ENCODE measurements at places on chromosomes 7 and 10.

DNA sequence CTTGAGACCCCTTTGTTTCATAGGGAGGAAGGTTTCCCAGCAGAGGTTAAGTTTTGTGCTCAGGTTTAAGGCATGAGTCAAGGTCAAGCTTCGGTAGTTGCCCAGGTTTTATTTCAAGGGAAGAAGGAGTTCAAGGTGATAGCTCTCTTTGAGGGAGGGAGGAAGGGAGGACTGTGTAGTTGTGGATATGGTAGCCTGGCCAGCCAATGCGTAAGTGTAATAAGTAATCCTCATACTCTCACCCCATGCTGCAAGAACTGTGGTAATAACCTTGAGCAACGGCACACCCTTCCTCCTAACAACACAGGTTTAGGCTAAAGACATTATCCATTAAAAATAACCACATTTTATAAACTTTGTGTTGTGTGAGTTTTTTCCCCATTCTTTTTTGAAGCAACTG, 478.9 kb downstream of the KCNMA1 start:
- DNase-seq = no peak

DNA sequence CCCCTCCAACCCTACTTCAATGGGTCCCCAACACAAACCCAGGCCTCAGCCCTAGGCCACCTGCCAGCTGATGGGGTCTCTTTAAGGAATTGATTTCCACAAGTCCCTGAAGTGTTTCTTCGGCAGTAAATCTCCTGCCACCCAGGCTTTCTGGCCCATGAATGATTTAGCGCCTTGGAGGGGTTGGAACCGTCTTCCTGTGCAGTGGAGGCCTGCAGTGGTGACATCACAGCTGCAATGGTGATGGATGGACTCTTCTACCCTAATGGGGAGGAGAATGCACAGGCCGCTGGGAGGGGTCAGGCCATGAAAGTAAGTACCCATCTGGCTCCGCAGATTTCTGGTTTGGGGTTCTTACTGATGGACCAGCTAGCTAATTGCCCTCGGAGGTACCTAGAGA, 163.8 kb downstream of the UBE2H start:
- DNase-seq = no peak

GRCh38 chr7:27155816-27156507, 513 bp downstream of the HOXA7 start:
- DNase-seq = no peak

DNA sequence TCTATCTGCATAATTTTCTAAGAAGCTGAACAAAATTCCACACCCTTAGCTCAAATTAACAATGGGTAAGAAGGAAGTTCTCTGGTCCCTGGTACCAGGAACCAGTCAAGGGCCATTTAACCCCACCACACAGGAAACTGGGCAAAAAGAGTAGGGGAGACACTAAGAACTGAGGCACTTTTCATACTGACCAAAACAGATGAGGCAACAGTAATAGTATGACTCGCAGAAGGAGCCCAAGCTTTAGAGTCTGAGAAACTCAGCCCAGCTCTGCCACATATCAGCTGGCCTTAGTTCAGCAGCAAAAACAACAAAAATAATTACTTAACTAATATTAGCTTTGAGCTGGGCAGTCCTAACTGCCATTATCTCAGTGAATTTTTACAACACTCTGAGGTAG, 221.2 kb downstream of the FAM107B start:
- DNase-seq = no peak

- no peak for DNase-seq
Measured at GRCh38 chr7:55044791-55045190, 26.0 kb downstream of the EGFR start.
